ENCODE measurements at places on chromosomes 13 and 19.

DNA sequence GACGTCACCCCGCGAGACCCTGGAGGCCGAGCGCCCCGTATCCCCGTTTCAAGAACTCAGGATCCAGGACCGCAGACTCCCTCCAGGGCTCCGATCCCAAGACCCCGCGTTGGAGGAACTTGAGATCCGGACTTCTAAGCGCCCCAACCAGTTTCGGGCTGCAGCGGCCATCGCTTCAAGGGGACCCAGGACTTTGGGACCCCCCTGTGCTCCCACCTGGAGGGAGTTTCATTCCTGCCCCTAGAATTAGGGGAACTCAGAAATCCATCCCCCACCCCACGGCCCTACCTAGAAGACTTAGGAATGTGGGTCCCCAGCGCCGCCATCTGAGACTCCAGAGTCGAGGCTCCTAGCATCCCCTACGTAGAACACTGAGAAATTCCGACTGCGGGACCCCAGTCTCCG is 400 bp downstream of the PLEKHG2 start:
- DNase-seq = no peak

DNA sequence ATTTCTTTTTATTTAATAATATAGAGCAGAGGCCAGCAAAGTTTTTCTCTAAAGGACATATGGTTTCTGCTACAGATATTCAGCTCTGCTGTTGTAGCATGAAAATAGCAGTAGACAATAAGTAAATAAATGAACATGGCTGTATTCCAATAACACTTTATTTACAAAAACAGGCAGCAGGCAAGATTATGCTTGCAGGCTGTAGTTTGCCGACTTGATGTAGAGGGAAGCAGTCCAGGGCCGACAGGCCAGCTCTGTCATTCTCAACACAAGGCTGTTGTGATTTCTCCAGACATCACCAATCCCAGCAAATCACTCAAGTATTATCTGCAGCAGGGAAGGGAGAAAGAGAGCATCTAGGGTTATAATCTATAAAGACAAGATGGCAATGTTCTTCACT is 1062.5 kb upstream of the PCDH9 start:
- DNase-seq = no peak

- DNase-seq = no peak
These were observed 23.9 kb downstream of the TJP3 start for GRCh38 chr19:3732108-3732507.

GRCh38 chr13:43698758-43699157 is 88.0 kb downstream of the ENOX1 start:
- no peak for DNase-seq

DNA sequence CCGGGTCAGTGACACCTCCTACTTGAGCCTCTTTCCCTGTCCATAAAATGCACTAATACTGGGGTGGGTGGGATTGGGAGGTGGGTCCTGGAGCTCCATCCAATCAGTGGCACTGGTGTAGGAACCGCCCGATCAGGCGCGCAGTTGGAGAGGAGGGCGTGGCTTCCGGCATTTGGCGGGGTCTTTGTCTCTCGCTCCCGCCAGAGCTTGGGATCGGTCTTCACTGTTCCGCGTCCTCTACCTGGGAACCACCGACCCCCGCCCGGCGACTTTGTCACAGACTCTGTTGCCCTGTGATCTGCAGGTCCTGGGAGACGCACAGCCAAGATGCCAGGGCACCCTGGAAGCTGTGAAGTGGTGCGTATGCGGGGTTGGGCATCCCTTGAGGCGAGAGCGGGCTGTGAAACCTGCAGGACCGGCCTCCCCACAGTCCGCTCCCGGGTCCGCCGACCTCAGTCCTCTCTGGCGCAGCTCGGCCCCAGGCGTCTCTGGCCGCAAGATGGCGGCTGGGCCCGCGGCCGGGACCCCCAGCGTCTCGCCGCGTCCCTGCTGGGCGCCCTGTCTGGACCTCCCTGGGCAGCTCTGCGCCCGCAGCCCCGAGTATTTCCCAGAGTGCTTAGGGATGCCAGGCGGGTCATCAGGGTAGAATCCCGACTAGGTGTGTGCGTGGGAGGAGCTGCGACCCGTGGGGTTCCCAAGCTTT is 41.6 kb upstream of the ZNF730 start:
- DNase-seq = no peak

GRCh38 chr13:22193070-22193469 is 522.2 kb downstream of the FGF9 start:
- DNase-seq = no peak

DNA sequence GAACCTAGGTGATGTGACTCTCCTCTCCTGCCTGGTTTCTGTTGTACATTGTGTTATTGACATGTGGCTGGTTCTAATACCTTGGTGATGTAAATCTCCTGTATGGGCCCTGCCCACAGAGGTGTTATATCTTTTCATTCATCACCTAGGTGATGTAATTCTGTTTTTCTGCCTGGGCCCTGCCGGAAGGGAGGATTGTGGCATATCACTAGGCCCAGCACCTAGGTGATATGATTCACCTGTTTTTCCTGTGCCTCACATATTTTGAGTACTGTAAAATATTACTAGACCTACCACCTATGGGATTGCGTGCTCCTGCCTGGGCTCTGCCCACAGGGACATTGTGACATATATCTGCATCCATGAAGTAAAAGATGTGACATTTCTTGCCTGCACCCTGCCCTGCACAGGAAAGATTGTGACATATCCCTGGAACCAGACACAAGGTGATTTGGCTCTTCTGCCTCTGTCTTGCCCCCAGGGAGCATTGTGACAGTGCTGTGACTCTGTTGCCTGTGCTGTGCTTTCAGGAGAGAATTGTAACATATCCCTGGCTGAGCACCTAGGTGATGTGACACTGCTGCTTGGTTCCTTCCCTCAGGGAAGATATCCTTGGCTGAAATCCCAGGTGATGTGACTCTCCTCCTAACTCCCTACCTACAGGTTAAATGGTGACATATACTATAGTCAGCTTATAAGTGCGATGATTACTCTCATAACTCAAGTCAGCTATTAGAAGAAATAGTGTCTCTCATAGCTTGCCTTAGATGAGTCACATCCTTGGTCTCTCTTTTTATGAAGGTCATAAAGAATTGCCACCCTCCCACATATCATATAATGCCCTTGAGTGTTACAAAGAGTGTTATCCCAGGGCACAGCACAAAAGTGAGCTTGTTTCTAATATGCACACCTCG is 13.3 kb upstream of the ZNF681 start:
- no peak for DNase-seq

GRCh38 chr13:94182185-94182761 is 297.2 kb downstream of the DCT start:
- DNase-seq = no peak

- no peak for DNase-seq
These were observed 39.1 kb upstream of the RNF113B start for GRCh38 chr13:98216135-98216565.

DNA sequence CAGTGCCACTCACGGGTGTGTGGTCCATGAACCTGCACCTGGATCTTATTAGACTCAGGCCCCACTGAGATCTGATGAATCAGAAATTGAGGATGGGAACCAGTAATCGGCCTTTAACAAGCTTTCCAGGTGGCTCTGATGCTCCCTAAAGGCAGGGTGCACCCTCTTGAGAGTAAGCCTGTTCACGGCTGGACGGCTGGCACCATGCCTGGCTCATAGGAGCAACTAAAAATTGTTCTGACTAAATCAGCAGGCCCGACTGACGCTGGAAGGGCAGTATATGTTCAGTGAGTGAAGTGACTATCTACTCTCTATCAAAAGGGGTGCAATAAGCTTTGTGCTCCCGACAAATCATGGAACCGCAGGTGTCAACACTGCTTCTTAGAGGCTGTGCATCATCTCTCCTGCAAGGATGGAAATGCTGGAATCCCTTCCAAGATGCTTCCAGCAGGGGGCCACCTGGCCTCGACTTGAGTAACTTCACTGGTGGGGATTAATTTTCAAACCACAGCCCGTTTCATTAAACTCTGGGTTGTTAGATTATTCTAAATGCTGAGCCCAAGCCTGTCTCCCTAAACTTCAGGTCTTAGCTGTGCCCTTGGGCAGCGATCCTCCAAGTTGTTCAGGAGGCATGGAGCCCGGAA is 28.4 kb downstream of the TMTC4 start:
- no peak for DNase-seq

GRCh38 chr19:54026656-54027055 is 35.2 kb downstream of the CACNG6 start:
- no peak for DNase-seq

- DNase-seq = no peak
These were observed 56.6 kb downstream of the TUBGCP3 start for GRCh38 chr13:112531263-112531794.

GRCh38 chr13:29523199-29523961 is 72.1 kb downstream of the SLC7A1 start:
- DNase-seq = no peak

DNA sequence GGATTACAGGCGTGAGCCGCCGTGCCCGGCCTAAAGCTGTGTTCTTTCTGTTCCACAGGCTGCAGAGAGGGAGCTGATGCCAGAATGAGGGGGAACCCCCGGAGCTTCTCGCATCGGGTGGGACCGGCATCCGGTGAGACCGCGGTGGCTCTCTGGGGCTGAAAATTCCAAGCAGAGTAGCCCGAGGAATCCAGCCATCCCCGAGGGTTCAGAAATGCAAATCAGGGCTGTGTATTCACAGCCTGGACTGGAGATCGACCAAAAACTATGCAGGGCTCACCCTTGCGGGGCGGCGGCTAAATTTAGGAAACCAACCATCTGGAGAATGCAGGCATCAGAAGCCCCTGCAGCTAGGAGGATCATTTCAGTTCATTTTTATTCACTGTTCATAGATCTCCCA is 99.2 kb downstream of the GNG7 start:
- DNase-seq = no peak

DNA sequence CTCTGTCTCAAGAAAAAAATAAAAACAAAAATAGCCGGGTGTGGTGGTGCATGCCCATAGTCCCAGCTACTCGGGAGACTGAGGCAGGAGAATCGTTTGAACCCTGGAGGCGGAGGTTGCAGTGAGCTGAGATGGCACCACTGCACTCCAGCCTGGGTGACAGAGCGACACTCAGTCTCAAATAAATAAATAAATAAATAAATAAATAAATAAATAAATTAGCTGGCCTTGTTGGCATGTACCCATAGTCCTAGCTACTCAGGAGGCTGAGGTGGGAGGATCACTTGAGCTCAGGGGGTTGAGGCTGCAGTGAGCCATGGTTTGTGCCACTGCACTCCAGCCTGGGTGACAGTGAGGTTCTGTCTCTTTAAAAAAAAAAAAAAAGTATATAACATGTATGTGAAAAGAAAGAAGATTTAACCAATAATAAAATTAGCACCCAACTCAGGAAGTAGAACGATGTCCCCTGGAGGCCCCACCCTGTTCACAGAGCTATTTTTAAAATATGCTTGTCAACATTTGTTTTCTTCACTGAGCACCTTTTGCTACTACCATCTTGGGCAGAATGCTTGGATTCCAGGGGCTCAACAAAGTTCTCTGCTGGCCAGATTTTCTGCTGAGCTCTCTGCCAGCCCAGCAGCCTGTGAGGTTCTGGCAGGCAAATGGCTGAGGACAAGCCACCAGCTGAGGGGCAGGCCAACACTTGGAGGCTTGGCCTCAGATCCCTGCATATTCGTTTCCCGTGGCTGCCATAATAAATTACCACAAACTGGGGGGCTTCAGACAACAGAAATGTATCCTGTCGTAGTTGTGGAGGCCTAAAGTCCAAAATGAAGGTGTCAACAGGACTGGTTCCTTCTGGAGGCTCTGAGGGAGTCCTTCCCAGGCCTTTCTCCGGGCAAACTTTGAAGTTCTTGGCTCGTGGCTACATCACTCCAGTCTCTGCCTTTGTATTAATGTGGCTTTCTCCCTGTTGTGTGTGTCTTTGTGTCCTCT is 5.2 kb downstream of the SLC25A42 start:
- no peak for DNase-seq

DNA sequence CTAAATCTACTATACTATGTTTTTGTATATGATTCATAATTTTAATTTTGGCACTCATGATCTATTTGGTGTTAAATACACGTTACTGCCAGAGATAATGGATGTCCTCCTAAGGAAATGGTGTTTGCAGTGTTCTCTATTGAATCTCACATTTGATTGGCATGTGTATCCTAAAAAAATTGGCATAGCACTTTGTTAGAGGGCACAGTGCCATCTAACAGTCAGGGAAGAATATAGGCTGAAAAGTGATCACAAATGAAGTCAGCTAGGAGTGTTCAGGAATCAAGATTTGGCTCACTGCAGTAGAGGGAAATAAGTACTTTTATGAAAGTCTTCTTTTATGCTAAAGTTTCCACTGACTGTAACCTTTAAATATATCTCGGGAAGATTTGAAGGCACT is 624.6 kb downstream of the GPC6 start:
- DNase-seq = no peak

- DNase-seq = no peak
These were observed 1053.7 kb upstream of the SPRY2 start for GRCh38 chr13:81394640-81395039.

DNA sequence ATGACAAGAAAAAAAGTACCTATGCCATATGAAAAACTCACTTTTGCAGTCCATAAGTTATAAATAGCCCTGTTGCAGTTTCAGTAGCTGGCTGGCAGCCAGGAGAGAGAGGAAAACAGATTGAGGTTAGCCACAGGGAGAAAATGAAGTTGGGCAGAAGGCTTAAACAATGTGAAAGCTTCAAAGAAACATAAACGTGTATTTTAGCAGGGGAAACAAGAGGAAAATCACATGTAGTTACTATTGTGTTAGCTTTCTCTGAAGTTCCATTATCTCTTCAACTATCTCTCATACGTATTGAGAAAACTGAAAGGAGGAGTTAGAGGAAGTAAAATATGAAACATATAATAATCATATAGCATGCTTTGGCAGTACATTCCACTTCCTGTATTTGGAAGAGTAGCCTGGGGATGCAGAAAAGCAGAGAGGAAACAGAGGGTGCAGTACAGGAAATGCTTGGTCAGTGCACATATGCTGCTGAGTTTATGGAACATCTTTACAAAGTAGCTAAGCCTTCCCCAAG is 1551.1 kb downstream of the EFNB2 start:
- DNase-seq = peak; percentile 19

DNA sequence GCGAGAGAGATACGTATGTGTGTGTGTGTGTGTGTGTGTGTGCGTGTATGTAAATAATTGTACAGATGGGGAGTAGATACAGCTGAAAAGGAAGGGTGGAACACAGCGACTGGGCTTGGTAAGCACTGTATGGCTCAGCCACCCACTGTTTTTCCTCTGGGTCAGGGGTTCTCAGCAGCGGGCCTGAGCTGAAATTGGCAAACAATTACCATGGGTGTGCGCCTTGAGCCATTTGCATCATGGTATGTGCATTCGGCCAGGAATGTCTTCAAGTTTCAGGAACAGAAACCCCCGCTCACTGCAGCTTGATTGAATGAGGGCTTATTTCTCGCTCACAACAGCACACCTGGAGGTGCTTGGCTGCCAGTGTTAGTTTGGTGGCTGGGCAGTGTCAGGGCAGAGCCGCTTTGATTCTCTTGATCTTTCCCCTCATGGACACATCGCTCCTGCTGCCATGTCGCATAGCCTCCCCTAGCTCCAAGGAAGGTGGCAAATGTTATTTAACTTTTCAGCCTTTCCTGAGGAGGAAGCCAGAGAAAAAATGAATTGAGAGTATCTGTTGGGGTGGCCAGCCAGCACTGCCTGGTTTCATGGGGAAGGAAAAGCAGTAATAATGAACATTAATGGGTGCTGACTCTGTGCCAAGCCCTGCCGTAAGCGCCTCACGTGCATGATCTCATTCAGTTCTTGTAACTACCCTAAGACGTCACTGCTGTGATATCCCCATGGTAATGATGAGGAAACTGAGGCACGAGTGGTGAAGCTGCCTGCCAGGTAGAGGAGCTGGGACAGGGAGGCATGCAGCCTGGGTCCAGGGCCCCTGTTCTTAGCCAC is 126.9 kb downstream of the SIPA1L3 start:
- DNase-seq = peak; percentile 71

- no peak for DNase-seq
These were observed 11.9 kb upstream of the ZNF675 start for GRCh38 chr19:23698711-23699520.

Measured in CD4-positive, alpha-beta T cell treated with Interleukin-15 for 1 hour (primary cell).